ENCODE measurements at places on chromosomes 5 and 9. TPM values are rescaled to one million over a fixed set of nuclear protein-coding genes. Genes with fewer than 3 reads are reported as not detected.

Gene PPP3R2
- total RNA-seq, result not detected

Gene HAPLN1
- total RNA-seq, result 2.0 TPM

Gene C8G
- total RNA-seq, result 8.6 TPM

Gene ARID3C
- total RNA-seq, result not detected

Gene PAPPA
- 6.0 TPM for total RNA-seq

Gene SUSD3
- not detected for total RNA-seq

Gene SNCB
- not detected for total RNA-seq

Gene TNFSF8
- total RNA-seq, result 0.96 TPM

Gene TAF11L10
- not detected for total RNA-seq

Measured in ascending aorta (tissue), 2 donors.